Activated naive CD8-positive, alpha-beta T cell treated with anti-CD3 and anti-CD28 coated beads for 36 hours (primary cell): ENCODE measurements at places on chromosomes 7 and 10.

DNA sequence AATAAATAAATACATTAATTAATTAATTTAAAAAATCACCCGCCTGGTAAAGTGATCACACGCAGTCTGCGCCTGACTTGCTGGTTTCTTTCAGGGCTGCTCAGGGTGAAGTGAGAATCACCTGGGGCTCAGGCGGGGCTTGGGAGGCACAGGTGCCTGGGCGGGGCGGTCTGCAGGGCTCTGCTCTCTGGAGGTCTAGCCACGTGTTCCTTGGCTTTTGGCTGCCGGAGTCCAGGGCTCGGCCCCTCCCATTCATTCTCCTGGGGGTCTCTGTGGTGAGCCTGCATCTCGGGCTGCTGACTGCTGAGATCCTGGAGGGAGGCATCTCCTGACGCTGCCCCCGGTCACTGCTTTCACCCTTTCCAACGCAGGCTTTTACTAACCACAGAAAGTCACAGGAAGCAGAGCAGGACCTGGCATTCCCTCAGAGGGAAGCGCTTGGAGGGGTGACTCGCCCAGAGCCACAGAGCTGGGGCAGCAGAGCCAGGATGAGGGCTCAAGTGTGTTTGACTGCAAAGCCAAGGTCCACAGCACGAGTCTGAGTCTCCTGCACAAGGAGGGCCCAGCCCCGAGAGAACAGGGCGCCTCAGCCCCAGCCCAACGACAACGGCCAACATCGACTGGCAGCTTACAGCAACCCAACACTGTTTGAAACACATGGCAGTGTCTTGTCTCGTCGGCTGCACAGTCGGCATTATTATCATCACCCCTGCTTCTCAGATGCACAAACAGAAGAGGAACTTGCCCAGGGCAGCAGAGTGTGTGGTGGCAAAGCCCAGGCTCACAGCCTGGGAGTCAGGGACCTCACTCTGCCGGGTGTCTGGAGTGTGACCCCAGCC, 22.4 kb upstream of the MNX1 start:
- no peak for DNase-seq

DNA sequence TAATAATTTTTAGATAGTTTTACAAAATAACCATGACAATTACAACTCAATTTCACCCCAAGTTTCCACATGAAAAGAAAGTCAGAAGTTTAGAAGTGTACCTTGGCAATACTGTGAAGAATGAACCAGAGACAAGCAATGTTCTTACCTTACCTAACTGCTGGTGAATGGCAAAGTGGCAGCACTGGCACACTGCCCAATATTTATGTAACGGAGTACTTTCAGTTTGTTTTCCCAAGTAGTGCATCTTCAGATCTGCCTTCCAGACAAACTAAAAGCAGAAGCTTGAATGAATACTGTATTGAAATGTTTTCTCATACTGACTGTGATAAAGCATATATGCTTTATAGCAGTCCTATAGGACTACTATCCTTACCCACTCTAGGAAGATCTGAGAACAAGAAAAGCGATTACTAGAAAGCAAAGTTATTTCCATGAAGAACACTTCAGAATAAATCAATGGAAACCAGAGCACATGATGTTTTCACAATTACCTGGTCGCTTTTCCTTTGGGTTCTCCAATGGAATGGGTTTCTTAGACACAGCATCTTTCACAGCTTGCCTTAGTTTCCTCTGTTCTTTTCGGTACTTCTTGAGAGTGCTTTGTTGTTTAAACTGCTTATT, 1.5 kb downstream of the NOC3L start:
- DNase-seq, result no peak

- DNase-seq, result no peak
Observed at GRCh38 chr7:70307544-70308106, 709.4 kb downstream of the AUTS2 start.

DNA sequence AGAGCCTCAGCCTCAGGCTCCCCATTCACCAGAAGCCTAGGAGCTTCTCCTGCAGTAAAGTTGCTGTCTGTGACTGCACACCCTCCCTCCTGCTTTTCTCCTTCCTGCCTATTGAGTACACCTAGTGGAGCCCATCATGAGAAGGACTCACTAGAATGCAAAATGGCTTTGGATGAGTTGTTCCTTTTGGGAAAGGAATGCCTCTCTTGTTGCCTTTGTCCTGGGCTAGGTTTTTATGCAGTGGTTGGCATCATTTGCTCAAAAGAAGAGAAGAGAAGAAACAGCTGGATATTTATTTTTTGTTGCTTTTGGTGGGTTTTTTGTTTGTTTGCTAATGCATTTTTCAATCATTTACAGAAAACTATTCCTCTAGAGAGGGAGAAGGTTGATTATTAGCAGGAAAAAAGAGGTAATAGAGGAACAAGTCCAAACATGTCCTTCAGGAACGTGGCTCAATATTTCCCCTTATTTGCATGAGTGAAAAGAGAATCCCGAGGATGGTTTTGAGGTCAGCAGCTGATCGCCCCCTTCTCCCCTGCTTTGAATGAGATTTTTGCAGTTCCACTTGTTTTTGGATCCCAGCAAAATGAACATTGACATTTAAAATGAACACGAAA, 369.9 kb upstream of the NRP1 start:
- no peak for DNase-seq

GRCh38 chr10:121667948-121668313, 69.7 kb upstream of the FGFR2 start:
- DNase-seq, result no peak

GRCh38 chr7:102061981-102062390, 224.7 kb upstream of the SH2B2 start:
- DNase-seq, result no peak

GRCh38 chr7:37920305-37920848, at the start of gene EPDR1:
Gene EPDR1, plus strand, starts transcription at chr7:37920640. Its CDS starts 300 bp downstream, at chr7:37920940.
- DNase-seq, result peak; percentile 45
